ENCODE measurements at places on chromosomes 2 and 18.
A peak's percentile ranks its signal among the peaks of the same experiment; 100 is the strongest.

DNA sequence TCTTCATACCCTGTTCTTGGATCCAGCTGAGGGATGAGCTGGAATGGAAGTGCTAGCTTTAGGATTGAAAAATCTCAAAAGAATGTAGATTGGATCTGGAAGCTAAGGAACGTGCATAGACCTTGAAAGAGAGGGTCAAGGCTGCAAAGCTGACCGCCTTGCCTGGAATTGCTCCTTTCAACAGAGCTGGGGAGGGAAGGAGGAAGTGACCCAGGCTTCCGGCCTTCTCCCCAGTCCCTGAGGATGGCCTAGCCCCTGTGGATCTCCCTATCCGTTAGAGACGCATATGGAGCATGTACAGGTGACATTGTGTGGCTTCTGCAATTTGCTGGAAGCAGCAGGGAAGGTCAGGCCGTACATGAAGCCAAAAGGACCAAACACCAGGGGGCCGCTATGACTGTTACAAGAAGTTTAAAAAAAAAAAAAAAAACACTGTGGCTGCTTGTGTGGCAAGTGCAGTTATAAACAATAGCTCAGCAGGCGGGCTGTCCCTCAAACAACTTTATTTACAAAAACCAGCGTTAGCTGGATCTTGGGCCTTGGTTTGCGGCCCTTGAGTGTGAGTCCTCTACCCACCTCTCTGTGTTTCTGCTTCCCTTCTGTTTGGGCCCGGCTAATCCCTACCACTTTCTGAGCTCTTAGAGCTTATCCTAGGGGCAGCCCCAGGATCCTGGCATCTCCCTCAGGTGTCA, 227.6 kb downstream of the SEPTIN10 start:
- no peak for DNase-seq

- DNase-seq, result no peak
Measured at GRCh38 chr2:67463810-67464209, 66.7 kb downstream of the ETAA1 start.

DNA sequence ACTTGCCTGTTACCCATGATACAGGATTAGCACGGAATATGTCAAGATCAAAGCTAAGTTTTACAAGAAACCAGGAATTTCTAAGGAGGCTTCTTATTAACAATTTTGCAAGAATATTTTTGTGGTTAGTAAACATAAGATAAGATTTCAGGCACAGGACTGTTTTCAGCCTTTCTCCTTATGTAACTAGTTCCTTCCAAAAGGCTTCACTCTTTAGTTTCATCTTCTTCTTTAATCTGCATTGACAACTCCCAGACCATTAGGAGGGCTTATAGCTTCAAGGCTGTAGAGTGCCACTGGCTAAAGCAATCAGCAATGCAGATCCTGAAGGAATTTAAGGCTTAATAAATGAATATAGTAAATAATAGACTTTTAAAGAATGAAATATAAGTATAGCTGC, 29.3 kb downstream of the SLC14A1 start:
- DNase-seq, result no peak

DNA sequence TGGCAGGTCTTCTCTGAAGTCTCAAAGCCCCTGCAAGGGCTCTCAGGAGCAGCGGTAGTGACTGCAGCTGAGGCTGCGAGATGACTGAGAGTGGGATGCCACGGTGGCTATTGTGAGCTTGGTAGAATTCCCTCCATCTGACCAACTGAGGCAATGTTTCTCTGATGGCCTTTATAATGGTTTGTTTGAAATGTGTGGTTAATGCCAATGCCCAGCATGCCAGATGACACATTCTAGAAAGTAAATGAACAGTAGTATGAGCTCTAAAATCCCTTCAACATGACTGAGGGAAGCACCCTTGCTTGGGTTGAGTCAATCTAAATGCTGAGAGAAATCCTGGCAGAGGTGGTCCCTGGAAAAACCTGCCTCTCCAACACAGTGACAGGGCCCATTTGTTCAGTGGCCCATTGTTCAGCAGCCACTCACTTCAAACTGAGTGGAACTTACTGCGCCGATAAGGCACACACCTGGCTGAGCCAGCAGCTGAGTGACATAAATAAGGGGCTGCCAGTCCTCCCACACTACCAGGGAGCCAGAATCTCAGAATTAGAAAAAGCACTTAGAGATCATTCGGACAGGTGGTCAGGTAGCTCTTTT, 31.7 kb downstream of the SULT1C2 start:
- no peak for DNase-seq

DNA sequence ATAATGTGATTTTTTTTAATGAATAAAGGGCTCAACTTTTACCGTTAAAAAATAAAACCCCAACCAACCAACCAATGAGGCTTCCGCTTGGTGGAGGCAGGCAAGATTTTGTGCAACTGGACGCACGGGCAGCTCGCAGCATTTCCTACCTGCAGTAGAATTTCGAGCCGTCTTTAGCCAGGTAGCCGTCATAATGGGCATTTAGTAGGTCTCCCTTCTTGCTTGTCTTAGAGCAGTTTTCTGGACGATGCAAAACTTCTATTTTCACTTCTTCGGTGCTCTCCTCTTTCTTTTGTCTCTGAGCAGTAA, 316 bp downstream of the FKBP7 start:
- DNase-seq, result no peak

DNA sequence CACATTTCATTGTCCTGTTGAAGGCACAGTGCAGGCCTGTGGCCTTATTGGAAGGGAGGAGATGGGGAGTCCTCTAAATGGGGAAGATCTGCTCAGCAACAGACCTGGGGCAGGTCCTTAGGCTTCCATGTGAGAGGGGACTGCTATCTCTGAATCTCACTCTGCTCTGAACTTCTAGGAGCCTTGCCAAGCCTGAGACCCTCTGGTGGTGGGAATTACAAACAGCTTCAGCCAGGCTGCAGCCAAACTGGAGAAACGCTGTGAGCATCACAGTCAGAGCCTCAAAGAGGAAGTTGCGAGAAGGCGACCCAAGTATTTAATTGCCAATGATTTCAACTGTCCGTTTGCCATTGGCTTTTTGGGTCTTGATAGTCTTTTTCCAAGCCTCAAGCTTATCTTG, 66.8 kb upstream of the MC2R start:
- DNase-seq, result no peak

GRCh38 chr2:16652296-16653082, 13.1 kb downstream of the CYRIA start:
- DNase-seq, result peak; percentile 38

- no peak for DNase-seq
Measured at GRCh38 chr2:239272626-239273025, 128.2 kb downstream of the HDAC4 start.

DNA sequence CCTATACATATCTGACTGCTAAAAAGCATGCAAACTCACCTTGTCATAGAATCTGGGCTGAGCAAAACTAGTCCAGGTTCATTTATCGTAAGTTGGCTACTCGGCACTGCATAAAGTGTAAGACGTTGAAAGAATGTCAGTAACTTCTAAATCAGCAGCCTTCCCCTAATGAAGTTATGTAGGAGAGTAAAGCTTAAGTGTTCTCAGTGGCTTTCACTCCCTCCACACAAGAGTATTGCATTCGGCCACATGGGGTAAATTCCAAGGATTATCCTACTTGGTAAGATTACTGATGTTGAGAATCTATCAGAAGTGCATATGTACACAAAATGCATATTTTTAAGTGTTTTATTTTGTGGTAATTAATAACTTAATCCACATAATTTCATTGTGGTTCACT, 130.1 kb downstream of the LCLAT1 start:
- DNase-seq, result no peak

GRCh38 chr18:3008541-3008940, 4.4 kb downstream of the LPIN2 start:
- no peak for DNase-seq

DNA sequence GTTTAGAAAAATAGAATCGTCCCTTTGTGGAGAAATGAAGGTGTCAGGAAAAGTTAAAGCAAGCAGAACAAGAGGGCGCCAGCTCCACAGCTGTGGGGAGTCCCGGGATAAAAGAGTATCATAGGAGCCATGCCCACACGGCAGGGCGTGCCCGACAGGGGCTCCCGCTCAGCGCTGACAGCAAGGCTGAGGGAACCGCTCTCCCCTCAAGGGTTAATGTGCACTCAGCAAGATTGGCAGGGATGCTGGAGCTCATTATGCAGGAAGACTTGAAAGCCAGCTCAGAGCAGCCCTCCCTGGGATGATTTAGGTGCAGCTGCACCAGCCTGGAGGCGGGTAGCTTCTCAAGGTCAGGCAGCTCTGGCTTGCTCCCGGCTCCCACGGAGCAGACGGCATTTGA, 500.2 kb downstream of the EIPR1 start:
- DNase-seq, result no peak

DNA sequence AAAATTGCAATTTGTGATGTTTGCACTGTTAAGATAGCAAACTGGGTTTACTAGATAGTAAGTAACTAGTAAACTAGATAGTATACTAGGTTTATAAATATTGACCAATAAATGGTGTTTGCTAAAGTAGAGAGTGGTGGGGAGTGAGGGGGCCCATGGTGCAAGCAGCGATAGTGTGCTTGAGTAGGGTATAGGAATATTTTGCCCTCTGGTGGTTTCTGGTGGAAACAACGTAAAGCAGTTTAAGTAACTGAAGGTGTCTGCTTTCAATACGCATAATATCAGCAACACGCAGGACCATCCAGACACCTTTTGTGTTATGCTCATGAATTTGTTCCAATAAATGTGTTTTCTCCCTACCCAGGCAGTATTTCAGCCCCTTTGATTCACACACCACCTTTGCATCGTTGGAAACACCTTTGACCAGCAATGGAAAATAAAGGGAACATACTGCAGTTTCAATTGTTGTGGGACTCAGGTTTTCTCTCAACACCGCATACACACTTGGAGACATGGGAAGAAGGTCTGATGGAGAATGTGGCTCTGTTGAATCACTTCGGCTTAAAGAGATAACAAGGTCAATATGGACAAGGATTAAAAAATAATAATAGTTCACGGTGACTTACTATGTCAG, 16.7 kb upstream of the STAT1 start:
- no peak for DNase-seq

DNA sequence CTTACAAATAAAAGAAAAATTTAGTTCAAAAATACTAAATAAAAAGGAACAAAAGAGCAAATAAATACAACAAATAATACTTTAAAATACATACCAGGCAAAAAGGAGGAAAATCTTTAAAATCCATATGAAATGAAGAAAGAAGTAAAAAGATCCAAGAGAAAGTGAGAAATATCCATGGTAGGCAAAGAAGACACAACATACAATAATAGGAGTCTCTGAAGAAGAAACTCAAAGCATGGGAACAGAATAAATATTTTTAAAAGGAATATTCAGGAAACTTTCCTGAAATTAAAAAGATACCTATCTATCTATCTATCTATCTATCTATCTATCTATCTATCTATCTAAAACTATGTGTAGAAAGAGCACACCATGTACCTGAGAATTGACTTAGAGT, 196.8 kb downstream of the TMEM247 start:
- DNase-seq, result no peak

- no peak for DNase-seq
Measured at GRCh38 chr2:217360781-217361482, 501.1 kb upstream of the TNP1 start.

- no peak for DNase-seq
Measured at GRCh38 chr2:137873536-137874244, 90.6 kb upstream of the HNMT start.

GRCh38 chr2:80351231-80351630, 46.7 kb upstream of the LRRTM1 start:
- DNase-seq, result no peak

- DNase-seq, result no peak
Measured at GRCh38 chr2:135633582-135633981, 102.3 kb downstream of the R3HDM1 start.

DNA sequence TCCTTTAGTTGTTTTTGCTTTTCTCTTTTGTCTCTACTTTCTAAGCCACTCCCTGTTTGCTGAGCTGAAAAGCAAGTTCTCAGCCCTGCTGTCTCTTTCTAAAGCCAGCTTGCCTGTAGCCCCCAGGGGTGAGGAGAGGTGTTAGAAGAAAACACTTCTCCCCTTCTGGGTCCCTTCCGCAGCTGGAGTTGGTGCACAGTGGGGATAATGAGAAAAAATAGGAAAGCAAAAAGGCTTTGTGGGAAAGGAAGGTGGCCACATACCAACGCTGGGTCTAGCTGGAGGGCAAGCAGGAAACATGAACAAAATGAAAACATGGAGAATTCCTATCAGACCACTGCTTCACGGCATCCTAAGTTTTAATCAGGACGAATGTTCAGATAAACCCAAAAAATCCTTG, 15.5 kb upstream of the SLC20A1 start:
- DNase-seq, result no peak

DNA sequence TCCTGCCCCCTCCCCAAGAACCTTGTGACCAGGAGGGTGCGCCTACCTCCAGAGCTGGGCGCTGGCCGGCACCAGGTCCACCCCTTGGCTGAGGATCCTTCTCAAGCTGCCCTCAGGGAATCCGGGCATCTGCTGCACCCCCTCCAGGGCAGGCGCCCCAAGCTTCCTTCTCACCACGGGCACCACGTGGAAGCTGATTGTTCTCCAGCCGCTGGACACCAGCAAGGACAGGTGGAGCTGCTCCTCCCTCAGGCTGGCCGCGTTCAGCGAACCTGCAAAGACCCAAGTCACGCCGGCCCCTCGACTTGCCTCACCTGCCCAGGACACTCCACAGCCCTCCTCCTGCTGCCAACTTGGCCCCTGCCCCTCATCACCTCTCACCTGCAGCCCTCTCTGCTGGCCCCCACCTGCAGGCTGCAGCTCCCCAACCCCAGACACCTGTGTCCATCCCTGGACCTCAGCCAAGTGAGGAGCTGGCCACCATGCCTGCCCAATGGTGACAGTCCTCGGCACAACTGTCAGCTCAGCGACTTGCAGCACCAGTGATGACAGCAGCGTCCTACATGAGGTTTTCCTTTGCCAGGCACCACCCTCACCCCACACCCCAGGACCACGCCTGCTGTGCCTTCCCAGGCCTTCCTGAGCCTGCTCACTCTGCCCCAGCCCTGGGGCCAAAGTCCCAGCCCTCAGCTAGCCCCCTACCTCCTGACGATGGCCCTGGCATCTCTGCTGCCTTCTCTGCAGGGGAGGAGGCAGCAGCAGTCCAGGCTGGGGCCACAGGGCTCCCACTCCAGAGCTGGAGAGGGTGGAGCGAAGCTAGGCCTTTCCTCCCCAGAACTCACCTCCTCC, 4.2 kb downstream of the MAB21L4 start:
- DNase-seq, result no peak

DNA sequence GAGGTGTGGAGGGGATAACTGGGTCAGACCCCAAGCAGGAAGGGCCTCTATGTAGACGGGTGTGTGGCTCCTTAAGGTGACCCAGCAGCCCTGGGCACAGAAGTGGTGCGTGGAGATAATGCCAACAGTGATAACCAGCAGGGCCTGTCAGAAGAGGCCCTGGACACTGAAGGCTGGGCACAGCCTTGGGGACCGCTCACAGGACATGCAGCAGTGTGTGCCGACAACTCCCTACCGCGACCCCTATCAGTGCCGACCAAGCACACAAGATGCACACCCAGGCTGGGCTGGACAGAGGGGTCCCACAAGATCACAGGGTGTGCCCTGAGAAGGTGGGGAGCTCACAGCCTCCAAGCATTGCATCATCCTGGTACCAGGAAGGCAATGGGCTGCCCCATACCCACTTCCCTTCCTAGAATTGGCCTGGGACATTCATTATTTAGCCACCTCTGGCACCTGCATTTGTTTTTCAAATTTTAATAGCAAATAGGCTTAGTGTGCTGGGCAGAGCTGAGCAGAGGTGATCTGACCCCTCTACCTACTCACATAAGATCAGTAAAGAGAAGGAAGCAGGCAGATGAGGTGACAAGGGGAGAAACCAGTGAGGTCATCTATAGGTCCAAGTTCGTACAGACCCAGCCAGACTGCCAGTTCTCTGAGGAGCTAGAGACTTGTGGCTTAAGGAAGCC, 55.2 kb downstream of the BCL11A start:
- DNase-seq, result no peak

Measured in amygdala (tissue), 56 donors.